ENCODE measurements at places on chromosomes 6 and 20.

- peak; percentile 69 for DNase-seq
Measured at GRCh38 chr6:132259070-132259469, 142.2 kb downstream of the MOXD1 start.

GRCh38 chr6:163152701-163153100, 261.8 kb upstream of the QKI start:
- no peak for DNase-seq

DNA sequence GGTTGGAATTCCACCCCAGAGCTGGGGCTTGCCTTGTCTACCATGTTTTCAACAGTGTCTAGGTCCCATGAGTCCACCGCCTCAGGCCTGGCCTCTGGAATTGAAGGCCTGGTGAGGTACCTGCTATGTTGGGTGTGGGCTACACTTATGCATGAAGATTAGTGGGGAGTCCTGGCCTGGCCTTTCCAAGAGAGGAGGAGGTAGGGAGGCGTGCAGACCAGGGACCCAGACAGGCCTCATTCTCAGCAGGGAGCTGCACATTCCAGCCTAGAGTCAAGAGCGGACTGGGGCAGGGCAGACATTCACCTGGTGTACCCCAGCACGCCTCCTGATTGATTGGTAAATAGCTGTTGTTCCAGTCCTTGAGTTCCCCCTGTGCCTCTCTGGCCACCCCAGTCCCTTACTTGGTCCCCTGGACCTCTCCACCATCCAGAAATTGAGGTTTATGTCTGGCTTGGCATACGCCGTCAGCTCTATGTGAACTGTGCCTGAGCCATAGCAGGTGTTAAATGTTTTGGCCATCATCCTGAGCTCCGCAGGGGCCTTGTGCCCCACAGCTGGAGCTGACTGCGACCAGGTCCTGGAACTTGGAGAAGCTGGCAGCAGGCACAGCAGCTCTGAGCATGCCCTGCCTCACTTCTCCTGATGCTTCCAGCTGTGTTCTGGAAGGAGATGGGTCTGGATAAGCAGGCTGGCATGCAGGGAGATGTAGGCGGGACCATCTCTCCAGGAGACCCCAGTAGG, 8.2 kb upstream of the VEGFA start:
- no peak for DNase-seq

- no peak for DNase-seq
Measured at GRCh38 chr20:38747495-38748096, 664 bp upstream of the ACTR5 start.

GRCh38 chr6:117687021-117687648, 11.9 kb downstream of the NUS1 start:
- no peak for DNase-seq

DNA sequence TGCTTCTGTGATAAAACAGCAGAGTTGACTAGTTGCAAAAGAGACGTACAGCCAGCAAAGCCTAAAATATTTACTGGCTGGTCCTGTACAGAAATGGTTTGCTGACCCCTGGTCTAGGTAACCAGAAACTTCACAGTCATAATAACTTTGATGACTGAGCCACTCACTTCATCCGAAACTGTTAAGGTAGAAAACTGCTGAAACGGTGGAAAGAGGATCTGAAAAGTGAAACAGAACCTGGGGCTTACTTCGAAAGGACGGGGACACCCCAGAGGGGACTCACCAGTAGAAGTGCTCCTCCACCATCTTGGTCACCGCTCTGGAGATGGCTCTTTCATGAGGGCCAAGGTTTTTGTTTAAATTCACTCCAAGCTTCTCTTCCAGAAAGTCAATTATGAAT, 16.4 kb downstream of the FAXC start:
- no peak for DNase-seq

GRCh38 chr6:7004581-7005297, 103.0 kb upstream of the RREB1 start:
- no peak for DNase-seq

DNA sequence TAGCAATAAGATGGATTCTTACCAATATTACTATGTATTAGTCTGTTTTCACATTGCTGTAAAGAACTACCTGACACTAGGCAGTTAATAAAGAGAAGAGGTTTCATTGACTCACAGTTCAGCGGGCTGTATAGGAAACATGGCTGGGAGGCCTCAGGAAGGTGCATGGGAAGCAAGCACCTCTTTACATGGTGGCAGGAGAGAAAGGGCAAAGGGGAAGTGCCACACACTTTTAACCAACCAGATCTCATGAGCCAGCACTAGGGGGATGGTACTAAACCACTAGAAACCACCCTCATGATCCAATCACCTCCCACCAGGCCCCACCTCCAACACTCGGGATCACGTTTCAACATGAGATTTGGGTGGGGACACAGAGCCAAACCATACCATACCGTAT, 40.7 kb upstream of the CCDC167 start:
- no peak for DNase-seq

GRCh38 chr6:163579880-163580295, 165.4 kb downstream of the QKI start:
- DNase-seq = peak; percentile 13

- peak; percentile 65 for DNase-seq
Measured at GRCh38 chr6:108260126-108260808, 573 bp downstream of the SNX3 start.

DNA sequence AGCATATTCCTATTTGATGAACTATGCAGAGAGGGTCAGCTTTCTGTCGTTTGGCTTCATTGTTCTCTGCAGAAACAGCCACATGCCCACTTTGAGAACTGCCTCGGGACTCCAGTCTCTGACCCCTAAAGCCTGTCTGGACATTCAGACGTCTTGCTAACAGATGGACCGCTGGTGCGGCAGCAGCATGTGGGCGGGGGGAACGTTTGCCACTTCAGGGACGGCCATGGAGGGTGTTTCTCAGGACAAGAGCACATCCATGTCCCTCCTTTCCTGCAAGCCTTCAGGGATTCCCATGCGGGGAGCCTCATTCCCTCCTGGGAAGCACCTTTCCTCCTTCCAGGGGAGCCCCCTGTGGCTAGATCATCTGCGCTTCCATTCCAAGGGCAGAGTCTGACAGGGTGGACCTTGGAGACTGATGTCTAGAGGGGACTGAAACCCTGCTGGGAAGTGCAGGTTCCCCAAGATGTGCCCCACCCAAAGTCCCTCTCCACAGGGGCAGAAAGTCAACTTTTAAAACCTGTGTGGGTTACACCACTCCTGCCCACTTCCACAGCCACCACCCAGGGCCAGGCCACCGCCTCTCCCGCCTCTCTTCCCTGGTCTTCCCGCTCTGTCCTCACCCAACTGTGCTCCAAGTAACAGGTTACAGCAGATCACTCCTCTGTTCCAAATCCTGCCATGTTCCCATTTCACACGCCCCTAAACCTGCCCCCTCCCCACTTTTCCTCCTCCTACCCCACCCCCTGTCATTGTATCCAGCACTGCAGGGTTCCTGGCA, 94.8 kb upstream of the PMEPA1 start:
- DNase-seq = no peak

GRCh38 chr20:44750081-44750805, 4.6 kb downstream of the KCNK15 start:
- DNase-seq = no peak

GRCh38 chr6:133553652-133554051, 312.5 kb downstream of the EYA4 start:
- DNase-seq = peak; percentile 85

- DNase-seq = no peak
Measured at GRCh38 chr6:151374036-151374683, 17.2 kb downstream of the ZBTB2 start.

DNA sequence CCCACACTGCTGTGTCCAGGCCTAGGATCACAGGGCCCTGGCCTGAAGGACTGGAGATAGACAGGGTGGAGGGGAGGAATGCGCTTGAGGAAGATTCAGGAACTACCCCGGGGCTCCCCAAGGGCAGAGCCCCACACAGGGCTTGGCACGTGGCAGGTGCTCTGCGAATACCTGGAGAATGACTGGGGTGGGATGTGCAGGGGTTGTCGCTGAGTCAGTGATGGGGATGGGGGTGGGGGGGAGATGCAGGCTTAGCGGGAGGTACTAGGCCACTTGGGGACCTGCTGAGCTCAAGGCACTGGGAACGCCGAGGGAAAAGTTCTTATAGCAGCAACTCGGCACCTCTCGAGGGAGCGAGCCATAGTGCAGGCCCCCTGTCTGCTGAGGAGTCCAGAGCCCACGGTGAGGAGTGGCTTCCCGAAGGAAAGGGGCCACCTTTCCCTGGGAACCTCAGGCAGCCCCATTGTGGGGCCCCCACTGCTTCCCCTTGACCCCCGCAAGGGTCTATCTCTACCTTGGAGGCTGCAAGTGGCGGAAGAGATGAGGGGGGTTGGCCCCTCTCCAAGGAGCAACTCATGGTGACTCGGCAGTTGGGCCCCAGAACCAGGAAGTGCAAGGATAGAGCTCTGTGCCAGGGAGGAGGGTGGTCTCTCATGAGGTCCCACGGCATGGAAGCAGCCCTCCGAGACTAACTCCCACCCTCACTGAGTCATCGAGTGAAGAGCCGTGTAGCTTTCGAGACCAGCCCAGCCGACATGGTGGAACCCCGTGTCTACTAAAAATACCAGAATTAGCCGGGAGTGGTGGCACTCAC, 33.1 kb downstream of the SRC start:
- DNase-seq = peak; percentile 47

- peak; percentile 20 for DNase-seq
Measured at GRCh38 chr6:170456886-170457698, 96.0 kb downstream of the PSMB1 start.

DNA sequence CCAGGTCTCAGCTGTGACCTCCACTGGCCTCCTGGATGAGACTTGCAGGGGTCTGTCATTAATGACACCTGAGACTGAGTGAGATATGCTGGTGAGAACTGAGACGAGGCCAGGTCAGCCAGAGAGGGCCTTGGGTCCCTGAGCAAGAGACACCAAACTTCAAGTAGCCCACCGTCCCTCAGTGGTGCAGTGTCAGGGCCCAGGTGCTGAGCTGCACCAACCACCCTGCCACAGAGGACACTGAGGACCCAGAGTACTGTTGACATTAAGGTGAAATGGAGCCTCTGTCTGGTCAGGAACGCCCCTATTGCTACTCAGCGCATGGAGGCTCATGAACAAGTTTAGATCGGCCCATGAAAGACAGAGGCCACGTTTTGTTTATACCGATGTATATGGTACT, 64.1 kb upstream of the SCP2D1 start:
- DNase-seq = no peak

DNA sequence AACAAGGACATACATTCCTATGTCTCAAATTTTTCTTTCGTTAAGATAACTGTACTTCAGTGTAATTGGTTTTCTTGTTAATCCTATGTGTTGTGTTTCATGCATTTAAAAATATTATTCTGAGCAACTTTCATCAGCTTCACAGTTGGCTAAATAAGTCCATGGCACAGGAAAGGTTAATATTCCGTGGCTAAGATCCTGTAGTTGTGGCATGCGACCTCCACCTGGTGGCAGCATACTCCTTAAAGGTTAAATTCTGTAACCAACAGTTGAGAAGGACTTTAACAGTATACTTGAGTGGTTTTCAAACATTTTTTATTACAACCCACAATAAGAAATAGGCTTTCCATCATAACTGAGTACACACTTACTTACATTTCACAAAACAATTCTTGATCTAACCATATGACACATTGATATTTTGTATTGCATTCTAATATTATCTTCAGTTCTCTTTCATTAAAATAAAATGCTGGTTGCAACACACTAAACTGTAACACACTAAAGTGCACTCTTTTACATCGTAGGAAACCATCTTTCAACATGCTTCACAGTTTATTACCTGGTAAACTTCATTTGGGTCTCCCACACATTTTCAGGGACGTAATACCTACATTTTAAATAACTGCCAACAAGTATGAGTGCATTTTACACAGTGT, 118.3 kb downstream of the SLX4IP start:
- DNase-seq = peak; percentile 88

GRCh38 chr20:19588732-19589131, 169.3 kb upstream of the RIN2 start:
- DNase-seq = peak; percentile 15

DNA sequence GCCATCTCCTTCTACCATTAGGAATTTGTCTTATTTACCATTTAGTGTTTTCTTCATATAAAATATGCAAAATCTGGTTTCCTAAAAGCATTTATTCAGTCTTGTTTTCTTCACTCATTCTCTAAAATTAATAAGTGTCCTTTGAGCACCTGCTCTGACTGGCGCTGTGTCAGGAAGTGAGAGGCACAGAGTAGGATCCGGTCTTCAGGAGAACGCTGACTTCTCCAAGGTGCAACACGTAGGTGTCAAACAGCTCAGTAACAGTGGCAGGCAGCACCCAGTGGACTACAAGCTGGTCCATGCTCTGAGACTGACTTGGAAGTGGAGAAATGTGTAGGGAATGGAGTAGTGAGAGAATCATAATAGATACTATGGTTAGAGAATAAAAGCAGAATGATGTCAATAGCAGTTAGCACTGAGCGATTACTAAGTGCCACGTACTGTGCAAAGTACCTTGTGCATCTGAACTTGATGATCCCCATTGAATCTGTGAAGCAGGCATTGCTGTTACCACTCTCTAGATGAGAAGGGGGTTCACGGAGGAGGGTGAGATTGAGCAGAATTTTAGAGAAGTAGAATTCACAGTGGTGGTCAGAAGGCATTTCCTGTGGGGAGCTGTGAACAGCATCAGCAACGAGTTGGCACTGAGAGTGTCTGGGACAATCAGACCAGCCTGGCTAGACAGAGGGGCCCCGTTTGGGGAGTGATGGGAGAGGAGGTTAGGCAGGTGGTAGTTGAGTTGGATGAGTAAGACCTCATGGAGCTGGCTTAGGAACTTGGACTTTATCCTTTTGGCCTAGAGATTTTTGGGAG, 569.8 kb downstream of the QKI start:
- no peak for DNase-seq

DNA sequence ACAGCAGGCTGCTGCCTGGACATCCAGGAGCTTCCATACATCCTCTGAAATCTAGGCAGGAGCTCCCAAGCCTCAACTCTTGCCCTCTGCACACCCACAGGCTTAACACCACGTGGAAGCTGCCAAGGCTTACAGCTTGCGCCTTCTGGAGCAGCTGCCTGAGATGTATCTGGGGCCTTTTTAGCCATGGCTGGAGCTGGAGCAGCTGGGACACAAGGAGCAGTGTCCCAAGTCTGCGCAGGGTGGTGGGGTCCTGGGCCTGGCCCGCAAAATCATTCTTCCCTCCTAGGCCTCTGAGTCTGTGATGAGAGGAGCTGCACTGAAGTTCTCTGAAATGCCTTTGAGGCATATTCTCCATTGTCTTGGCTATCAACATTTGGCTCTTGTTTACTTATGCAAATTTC, 255.0 kb downstream of the DLL1 start:
- DNase-seq = no peak

- DNase-seq = no peak
Measured at GRCh38 chr6:150327117-150327774, 41.6 kb upstream of the IYD start.

GRCh38 chr6:145815309-145816274, 997 bp upstream of the FBXO30 start:
- no peak for DNase-seq

DNA sequence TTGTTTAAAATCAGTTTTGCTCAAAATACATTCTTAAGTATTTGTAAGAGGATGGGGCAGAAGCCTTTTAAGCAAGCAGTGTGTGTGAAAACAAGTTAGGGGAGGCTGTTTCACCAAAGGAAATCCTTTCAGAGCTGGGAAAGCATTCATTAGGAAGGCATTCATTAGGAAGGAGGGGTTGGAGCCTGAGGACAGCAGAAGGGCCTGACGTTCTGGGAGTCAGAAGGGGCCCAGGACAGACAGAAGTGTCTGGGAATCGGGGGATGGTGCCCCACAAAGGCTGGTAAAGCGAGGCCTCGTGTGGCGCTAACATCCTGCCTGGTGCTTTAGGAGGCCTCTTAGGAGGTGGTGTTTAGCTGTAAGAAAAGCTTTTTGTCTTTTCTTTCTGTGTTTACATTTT, 80.6 kb upstream of the NXT1 start:
- DNase-seq = no peak

- DNase-seq = peak; percentile 68
Measured at GRCh38 chr20:51946586-51946985, 144.3 kb upstream of the SALL4 start.
